Breast epithelium (tissue), 4 donors: ENCODE measurements at places on chromosomes 7 and 10. TPM values are rescaled to one million over a fixed set of nuclear protein-coding genes. Genes with fewer than 3 reads are reported as not detected.

DNA sequence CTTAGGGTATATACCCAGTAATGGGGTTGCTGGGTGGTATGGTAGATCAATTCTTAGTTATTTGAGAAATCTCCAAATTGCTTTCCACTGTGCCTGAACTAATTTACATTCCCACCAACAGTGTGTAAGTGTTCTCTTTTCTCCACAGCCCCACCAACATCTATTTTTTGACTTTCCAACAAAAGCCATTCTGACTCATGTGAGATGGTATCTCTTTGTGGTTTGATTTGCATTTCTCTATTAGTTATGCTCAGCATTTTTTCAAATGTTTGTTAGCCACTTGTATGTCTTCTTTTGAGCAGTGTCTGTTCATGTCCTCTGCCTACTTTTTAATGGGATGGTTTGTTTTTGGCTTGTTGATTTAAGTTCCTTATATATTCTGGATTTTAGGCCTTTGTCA is 66.4 kb downstream of the MGAM2 start:
- DNase-seq: no peak

GRCh38 chr7:1936531-1937251 is 266.6 kb downstream of the ELFN1 start:
- DNase-seq: no peak

DNA sequence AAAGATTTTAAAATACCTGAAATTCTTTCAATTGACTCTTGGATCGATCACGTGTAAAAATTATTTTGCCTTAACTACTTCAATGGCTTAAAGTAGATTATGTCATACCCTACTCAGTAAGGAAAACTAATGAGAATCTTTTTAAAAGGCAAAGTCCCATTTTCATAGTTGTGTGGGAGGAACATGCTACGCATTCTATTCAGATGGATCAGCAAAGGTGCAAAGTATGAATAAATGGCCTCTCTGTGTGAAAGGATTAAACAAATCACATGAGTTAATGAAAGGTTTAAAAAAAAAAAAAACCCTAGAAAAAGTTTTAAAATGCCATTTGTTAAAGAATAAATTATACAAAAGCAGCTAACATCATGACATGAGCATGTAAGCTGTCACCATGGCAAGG is 77.1 kb downstream of the ENO4 start:
- DNase-seq: no peak

Gene CYP17A1
- not detected for total RNA-seq

Gene SND1
- 131 TPM for total RNA-seq

Gene AOAH
- 13.3 TPM for total RNA-seq

Gene LGI1
- not detected for total RNA-seq

Gene PLAU
- total RNA-seq: 4.2 TPM
